Posterior cingulate gyrus (tissue), 11 donors: ENCODE measurements at places on chromosomes 4 and X.

GRCh38 chr4:7291372-7292114 is 99.2 kb downstream of the SORCS2 start:
- DNase-seq = peak; percentile 67

DNA sequence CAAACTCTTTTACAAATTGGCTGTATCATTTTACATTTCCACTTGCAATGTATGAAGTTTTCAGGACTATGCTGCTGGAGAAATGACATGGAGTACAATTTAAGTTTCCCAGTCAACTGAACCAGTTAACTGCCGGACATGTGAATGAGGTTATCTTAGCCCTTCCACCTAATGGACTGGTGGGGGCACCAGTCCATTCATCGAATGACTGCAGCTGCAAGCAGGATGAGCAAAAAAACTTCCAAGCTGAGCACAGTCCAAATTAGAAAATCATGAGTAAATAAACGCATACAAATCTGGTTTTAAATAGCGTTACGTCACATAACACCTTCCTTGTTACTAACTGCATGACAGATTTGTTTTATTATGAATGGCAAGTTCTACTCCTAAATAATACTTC is 1131.5 kb downstream of the PCDH18 start:
- no peak for DNase-seq

GRCh38 chrX:22699581-22700091 is 300.1 kb upstream of the DDX53 start:
- no peak for DNase-seq

GRCh38 chr4:40317916-40318658 is 17.0 kb upstream of the CHRNA9 start:
- DNase-seq = no peak

DNA sequence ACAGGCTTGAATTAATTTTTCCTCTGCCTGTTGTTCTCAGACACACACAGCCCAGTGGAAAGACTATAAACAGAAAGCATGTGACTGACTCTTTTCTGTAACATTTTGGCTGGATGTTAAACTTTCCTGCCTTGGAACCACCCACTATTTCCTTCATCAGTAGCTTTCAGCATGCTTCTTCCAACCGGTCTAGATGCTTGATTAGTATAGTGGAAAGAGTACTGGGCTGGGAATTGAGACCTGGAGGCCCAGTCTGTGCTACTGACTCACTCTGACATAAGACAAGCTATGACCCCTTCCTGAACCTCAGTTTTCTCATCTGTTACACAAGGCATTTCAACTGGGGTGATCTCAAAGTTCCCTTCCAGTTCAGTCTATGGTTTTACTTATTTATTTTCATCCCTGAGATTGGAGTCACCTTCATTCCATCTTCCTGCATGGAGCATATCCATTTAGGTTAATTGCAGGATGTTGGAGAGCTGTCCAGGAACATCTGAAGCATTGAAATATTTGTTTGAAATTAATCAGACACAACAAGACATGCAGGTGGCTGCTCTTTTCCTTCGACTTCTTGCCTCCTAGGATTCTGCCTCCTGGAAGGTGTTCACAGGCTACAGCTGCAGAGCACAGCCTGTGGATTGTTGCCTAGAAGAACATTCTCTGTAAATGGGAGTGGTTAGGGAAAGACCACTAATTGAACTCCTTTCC is 173.4 kb downstream of the RTL9 start:
- DNase-seq = no peak

- no peak for DNase-seq
Observed at GRCh38 chr4:75494563-75494962, 19.6 kb downstream of the RCHY1 start.

DNA sequence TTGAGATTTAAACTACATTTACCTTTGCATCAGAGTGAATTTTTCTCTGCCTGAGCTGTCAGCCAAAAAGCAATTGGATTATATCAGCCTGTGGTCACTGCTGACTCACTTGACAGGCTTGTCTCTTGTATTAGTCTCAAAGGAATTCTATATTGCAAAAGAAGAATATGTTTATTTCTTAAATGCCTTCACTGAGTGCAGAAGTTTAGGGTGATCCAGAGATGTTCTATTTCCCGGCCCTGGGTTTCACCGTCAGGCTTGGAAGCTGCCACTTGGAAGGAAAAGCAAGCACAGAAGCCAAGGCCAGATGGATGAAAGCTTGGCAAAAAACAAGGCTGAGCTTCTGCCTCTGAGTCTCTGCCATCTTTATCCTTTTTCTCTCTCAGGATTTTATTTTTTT is 80.9 kb downstream of the FAM114A1 start:
- peak; percentile 42 for DNase-seq

- no peak for DNase-seq
Observed at GRCh38 chr4:40285692-40286091, 49.4 kb upstream of the CHRNA9 start.

DNA sequence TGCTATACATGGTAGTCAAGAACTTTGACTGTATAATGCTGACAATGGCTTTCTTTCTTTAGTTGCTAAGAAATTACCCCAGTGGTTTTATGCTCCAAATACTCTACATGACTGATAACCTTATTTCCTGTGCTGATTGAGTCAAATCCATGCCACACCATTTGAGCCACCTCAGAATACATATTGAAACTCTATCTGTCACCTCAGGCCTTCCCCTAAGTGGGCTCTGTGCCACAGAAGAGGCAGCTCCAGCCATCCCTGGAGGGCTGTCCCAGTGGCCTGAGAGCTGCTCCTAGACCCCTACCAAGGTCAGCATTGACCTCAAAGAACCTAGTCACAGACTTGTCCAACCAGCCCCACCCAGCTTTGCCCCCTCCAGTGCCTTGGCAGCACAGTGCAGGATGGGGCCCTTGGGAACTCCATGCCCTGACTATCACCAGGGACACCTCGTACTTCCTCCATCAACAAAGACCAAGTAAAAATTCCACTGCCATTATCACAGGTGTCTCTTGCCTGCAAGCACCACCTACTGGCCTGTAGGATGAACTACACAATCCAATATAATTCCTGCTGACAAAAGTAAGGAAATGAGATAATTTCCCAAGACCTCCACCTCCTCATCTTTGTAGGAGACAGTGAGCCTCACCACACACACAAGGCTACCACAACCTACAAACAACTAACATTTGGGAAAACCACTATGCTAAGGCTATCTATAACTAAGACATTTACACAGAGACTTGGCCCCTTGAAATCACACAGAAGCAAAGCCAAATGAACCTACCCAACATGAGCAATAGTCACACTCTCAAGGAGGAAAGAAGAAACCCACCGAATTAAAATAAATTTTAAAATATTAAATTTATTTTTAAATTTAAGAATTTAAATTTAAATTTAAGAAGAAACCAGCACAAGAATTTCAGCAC is 239.9 kb downstream of the NKX6-1 start:
- no peak for DNase-seq

DNA sequence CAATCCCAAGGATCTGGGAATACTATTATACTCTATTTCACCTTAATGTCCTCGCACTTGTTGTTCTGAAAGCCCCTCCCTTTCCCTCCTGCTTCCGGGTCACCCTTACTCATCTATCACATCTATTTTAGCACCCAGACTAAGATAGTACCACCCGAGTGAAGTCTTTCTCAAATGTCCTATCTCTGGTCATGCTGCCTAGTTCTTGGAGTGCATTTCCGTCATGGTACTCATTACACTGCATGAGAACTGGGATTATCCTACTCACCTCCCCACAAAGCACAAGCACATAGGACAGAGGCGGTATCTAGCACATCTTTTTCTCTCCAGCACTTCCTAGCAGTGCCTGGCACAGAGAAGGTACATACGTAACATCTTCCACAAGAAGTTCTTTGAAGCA is 944.4 kb upstream of the FTHL17 start:
- no peak for DNase-seq

- DNase-seq = no peak
Observed at GRCh38 chrX:124573468-124573867, 227.1 kb downstream of the SH2D1A start.

GRCh38 chr4:186725469-186726425 is 2.1 kb upstream of the FAT1 start:
- peak; percentile 93 for DNase-seq

DNA sequence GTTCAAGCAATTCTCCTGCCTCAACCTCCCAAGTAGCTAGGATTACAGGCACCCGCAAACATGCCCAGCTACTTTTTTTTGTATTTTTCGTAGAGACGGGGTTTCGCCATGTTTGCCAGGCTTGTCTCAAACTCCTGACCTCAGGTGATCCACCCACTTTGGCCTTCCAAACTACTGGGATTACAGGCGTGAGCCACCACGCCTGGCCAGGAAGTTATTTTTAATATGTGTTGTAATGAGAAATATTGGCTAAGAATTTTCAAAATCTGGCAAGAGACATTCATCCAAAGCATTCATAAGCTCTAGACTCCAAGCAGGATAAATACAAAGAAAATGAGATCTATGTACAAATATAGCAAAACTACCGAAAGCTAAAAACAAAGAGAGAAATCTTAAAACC is 18.0 kb upstream of the METAP1 start:
- no peak for DNase-seq

DNA sequence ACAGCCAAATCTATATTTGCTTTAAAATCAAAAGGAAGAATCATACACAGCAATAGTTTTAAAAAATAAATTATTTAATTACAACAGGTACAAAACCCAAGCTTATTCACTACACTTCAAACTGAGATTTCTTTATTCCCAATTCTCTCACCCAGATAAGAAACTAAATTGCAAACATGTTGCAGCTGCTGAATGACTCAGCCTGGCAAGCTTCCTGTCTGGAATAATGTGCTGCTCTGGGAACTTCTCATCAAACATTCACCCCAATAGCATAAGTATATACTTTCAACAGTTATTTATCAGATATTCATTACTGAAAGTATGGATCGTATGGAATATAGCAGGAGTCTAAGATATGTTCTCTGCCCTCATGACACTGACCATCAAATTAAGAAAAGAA is 43.0 kb upstream of the GABRA2 start:
- DNase-seq = no peak

GRCh38 chr4:151242305-151242704 is 34.7 kb upstream of the PRSS48 start:
- DNase-seq = no peak

DNA sequence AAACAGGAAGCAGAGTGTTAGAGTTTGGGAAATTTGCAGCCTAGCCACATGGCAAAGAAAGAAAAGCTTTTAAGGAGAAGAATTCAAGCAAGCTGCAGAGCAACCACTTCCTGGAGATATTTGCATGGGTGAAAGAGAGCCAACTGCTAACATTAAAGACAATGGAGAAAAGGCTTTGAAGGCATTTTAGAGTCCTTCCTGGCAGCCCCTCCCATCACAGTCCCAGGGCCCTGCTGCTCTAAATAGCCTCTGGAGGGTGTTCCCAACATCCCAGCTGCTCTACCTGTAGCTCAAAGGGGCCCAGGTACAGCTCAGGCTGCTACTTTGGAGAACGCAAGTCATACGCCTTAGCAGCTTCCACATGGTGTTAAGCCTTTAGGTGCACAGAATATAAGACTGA is 235.9 kb upstream of the FMR1 start:
- DNase-seq = no peak

DNA sequence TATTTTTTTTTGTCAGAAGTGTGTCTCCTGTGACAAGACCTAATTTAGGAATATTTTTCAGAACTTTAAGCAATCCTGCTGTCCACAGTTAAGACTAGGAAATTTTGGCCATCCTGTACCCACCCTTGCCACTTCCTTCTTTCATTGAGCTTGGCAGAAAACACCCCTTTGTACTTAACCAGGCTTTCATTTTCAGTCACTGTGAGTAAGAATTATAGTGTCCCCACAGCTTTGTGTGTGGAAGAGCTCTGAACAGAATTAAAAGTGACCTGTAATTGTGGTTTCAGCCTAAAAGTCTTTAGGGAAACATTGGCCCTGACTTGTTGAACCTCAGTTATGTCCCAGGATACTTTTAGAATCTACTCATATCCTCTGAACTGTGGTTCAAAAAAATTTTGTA is 153.7 kb upstream of the BMP3 start:
- no peak for DNase-seq

DNA sequence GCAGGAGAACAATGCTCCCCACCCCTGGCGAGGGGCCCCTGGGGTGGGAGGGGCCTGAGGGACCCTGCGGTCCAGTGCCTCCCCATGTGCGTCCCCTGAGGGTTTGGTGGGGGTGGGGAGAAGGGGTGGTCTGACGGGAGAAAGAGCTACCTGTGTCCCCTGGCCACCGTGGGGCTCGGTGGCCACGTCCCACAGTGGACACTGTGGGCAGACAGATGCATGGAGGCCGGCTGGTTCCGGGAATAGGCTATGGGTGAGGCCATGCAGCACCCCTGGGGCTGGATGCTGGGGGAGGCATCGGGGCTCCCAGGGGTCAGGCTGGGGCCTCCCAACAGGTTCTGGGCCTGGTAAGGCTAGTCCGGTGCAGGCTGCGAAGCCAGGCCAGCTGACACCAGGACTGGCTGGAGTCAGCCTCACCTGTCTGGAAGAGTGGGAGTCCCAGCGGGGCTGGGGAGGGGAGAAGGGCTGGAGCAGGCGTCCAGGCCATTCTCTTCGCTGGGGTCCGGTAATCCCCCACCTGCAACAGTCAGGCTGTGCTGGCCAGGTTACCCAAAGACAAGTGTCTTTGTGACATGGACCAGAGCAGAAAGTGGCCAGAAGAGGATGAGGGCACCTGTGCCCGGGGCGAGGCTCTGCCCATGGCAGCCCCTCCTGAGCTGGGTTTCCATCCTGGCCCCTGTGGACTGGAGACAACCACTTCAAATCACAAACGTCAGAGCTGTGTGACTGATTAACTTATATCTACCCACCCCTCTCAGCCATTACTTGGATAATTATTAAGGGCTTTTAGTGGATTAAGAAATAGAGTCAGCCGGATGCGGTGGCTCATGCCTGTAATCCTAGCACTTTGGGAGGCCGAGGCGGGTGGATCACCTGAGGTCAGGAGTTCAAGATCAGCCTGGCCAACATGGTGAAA is 1.4 kb upstream of the FAM53A start:
- no peak for DNase-seq

- DNase-seq = no peak
Observed at GRCh38 chr4:26621366-26621765, 37.5 kb downstream of the TBC1D19 start.

DNA sequence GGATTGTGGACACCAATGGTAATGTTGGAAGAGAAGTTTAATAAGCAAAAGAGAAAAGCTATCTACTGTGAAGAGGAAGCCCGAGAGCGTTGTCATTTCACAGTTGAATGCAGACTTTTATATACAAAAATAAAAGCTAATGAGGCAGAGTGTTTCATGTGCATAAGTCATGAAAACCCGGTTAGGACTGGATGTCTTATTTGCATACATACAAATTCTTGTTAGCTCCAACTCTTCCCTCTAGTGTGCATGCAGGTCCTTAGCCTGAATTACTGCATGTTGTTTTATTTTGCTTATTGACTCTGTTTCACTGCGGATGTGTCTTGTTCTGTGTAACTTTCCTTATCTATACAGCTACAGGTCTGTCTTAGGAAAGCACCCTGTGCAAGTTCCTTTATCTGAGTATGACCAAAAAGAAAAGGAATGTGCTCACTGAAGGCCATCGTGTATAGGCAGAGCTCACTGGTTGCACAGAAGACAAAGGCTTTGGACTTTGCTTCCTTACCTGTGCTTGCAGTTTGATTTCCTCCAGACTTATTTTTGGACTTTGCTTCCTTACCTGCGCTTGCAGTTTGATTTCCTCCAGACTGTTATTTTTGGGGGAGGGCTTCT is 25.1 kb upstream of the UGT2B11 start:
- no peak for DNase-seq
